ENCODE measurements at places on chromosomes 4 and X.

DNA sequence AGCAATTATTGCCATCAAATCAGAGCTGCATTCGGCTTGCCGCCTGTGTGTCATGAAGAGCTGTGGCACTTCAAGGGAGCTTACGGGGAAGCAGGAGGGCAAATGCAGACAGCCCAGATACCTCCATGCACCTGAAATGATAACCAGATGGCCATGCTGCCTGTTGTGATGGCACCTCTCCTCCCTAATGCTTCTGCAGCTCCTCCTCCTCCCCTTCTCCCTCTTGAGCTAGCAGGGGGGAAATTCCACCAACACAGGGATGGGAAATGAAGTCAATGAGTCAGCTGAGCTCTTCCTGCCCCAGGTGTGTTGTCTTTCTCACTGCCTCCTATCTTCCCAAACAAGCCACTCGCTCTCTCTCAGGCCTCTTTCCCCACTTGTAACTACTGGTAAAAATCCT lies 565.0 kb downstream of the BCOR start:
- no peak for DNase-seq

GRCh38 chrX:148956352-148956751 lies 455.9 kb downstream of the AFF2 start:
- no peak for DNase-seq

DNA sequence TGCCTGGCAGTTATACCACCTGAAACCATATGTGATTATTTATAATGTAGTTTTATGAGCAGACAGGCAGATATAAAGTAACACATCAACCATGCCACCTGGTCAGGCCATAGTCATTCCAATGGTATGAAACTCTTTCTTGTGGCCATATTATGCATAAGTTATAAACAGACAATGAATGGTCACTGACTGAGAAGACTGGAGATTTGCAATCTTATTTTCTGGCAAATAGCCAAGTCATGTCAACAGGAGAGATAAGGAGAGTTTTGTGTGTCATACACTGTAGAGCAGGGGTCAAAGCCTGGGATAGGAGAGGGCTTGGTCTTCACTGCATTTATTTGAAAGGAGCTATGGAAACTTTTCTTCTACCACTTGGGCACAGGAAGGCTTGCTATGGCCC lies 29.5 kb downstream of the SORBS2 start:
- no peak for DNase-seq

GRCh38 chr4:188160406-188160805 lies 21.2 kb downstream of the TRIML1 start:
- DNase-seq = no peak

DNA sequence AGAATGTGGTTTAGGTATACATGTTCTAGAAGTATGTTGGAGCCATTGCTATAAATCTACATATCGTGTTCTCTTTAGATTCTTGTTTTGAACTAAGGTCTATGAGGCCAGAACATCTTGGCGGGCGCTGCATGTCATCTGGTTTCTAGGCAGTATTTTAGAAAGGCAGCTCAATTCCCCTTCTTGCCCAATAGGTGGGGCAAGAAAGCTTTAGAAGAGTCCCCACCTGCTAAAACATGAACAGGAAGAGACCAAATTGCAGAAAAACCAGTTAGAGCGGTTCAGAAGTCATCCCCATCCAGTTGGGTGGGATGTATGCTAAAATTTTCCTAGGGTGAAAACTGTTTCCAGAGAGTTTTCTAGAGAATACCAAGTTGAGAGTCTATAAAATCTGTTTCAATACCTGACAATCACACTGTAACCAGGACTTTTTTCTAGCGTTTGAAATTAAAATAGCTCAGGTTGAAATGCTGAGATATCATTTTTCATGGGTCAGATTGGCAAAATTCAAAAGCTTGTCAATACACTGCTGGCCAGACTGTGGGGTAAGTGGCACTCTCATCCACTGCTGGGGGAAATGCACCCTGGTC lies 17.5 kb upstream of the SH3KBP1 start:
- no peak for DNase-seq

DNA sequence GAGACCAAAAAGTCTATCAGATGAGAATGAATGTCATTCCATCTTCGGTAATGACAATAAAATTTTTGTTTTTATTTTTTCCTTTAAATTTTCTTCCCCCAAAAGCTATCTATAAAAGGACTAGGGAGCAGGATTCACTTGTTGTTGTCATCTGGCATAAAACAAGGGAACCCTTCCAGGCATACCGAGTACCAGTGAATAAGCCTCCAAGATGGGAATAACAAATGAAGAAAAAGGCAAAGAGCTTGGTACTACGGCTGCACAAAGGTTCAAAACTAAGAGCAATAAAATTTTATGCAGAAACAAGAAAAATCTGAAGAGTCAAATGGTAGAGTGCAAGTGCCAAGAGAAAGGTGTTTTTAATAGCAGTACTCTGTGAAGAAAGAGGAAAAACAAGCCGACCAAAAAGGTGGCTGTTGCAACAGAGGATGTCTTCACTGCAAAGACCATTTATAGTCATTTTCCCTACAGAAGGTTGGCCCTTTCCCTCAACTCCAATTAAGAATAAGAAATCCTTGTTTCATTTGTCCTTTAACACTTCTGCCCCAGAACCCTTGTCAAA lies 25.8 kb downstream of the PPP3CA start:
- DNase-seq = no peak

- DNase-seq = no peak
These were observed 260.0 kb downstream of the ASMT start for GRCh38 chrX:1874899-1875298.

- DNase-seq = no peak
These were observed 35.8 kb downstream of the LRP2BP start for GRCh38 chr4:185359767-185360446.

DNA sequence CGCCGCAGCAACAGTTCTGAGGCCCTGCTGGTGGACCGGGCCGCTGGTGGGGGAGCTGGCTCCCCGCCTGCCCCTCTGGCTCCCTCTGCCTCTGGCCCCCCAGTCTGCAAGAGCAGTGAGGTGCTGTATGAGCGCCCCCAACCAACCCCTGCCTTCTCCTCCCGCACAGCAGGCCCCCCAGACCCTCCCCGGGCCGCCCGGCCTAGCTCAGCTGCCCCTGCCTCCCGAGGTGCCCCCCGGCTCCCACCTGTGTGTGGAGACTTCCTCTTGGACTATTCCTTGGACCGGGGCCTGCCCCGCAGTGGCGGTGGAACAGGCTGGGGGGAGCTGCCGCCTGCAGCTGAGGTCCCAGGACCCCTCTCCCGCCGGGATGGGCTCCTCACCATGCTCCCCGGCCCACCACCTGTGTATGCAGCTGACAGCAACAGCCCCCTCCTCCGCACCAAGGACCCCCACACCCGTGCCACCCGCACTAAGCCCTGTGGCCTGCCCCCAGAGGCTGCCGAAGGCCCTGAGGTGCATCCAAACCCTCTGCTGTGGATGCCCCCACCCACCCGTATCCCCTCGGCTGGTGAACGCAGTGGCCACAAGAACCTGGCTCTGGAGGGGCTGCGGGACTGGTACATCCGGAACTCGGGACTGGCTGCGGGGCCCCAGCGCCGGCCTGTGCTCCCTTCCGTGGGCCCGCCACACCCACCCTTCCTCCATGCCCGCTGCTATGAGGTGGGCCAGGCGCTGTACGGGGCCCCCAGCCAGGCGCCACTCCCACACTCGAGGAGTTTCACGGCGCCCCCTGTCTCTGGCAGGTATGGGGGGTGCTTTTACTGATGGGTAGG lies 6.3 kb downstream of the PRAF2 start:
- no peak for DNase-seq

GRCh38 chr4:34943741-34944386 lies 1300.5 kb downstream of the ARAP2 start:
- no peak for DNase-seq

GRCh38 chrX:41616935-41617334 lies 71.8 kb upstream of the GPR34 start:
- DNase-seq = no peak

DNA sequence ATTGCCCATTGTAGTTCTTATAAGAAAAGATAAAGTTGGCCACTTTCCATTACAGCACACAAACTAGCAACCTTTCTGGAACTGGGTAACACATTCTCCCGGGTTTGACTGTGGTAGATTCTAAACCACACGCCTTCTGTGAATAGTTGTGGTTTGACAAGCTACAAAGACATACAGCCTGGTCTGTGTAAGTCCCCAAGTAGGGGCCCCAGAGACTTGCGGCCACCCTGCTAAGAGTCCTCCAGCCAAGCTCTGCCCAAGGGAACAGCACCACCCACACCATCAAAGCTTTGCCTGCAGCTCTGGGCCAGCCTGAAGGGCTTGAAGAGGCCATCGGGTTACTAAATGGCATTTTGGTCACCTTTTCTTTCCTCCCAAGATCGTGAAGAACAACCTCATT lies 203.4 kb downstream of the MAML3 start:
- DNase-seq = no peak

DNA sequence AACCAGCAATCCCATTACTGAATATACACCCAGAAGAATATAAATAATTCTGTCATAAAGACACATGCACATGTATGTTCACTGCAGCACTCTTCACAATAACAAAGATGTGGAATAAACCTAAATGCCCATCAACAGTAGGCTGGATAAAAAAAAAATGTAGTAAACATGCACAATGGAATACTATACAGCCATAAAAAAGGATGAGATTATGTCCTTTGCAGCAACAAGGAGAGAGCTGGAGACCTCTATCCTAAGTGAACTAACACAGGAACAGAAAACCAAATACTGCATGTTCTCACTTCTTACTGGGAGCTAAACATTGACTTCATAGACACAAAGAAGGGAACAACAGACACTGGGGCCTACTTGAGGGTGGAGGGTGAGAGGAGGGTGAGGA lies 2067.7 kb downstream of the ARAP2 start:
- no peak for DNase-seq

Data from activated CD4-positive, alpha-beta T cell treated with anti-CD3 and anti-CD28 coated beads for 1 hour (primary cell).